ENCODE measurements at places on chromosomes 13 and 19. TPM values are rescaled to one million over a fixed set of nuclear protein-coding genes. Genes with fewer than 3 reads are reported as not detected.

DNA sequence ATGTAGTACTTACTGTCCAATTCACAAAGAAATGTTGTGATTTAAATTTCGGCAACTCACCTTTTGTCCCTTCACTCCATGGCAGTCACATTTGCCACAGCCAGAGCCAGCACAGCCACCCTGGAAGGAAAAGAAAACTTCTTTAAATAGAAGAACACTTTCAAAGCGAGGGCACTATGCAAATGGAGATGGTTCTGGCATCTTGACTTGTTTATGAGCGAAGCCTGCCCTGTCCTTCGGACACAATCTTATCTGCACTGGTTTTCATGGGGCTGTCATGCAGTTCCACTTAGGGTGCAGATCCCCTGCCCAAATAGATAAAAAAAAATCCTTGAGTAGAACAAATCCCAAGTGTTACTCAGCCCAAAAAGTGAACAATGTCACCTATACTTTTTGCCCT, 64.3 kb downstream of the COL4A1 start:
- no peaks in the 10 kb centered on the region for H3K36me3 ChIP-seq
- no peak for DNase-seq
- H3K4me3 ChIP-seq: no peak overlapping the region

DNA sequence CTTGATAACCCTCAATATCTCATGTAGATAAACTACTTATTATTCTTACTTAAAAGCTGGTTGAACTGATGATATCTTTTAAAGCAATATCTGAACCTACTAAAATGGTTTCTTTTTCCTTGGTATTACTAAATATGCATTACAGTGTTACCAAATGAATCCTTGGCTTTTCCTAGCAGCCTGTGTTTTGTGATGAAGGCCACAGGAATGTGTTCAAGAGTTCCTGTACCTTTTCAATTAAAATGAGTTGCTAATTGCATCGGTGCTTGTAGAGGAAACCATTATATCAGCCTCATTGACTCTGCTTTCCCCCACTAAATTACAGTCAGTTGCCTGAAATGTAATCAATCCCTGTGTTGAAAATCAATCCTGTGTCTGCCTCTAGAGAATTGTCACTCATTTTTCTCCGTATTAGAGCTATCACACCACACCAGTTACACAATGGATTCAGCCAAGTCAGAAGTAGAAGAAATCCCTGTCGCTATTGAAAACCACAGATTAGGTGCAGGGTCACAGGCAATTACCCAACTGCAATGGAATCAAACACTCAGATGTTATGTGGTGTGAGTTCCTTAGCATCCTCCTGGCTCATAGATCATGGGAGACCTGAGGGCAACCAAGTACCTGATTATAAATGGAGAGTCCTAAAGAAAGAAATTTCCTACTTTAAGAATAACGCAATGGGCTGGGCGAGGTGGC, 13.3 kb downstream of the FAM216B start:
- no peak for DNase-seq
- no peaks in the 10 kb centered on the region for H3K4me1 ChIP-seq
- H3K36me3 ChIP-seq: no peaks in the 10 kb centered on the region
- H3K27me3 ChIP-seq: no peaks in the 10 kb centered on the region
- no peak overlapping the region for H3K27ac ChIP-seq

GRCh38 chr19:34838248-34838647, 65.2 kb upstream of the ZNF599 start:
- peak overlapping the region; percentile 77 for H3K27ac ChIP-seq
- no peak overlapping the region for H3K4me3 ChIP-seq
- no peaks in the 10 kb centered on the region for H3K27me3 ChIP-seq
- H3K36me3 ChIP-seq: no peaks in the 10 kb centered on the region
- no peak for DNase-seq

DNA sequence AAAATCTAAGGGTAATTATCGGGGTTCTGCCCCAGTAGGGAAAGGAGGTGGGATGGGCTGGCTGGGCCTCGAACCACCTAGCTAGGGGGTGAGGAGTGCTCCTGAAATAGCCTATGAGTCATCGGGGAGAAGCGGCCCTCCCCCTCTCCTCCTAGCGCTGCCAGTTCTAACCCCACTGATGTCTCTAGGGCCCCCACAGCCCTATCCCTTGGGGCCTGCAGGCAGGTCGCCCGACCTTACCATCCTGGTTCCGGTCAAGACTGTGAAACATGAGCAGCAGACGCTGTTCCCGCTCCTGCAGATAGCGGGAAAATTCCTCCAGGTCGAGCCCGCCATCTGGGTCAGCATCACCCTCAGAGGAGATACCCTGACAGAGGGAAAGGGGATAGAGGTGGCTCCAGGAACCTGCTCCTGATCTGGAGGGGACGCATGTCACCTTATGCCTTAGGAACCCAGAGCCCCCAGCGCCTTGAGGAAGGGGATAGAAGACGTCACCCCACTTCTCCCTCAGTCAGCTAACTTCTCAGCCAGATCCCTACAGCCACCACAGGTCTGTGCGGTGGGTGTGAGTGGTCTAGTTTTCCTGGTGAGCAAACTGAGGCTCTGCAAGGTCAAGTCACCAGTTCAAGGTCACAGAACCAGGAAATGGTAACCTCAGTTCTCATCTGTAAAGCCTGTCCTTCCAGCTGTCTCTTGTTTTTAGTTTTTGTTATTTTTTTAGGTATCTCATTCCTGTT, 1.5 kb downstream of the SLC25A23 start:
- peaks cover 4% of the 10 kb centered on the region for H3K4me1 ChIP-seq
- peaks cover 9% of the 10 kb centered on the region for H3K36me3 ChIP-seq
- no peaks in the 10 kb centered on the region for H3K27me3 ChIP-seq
- no peak for DNase-seq

DNA sequence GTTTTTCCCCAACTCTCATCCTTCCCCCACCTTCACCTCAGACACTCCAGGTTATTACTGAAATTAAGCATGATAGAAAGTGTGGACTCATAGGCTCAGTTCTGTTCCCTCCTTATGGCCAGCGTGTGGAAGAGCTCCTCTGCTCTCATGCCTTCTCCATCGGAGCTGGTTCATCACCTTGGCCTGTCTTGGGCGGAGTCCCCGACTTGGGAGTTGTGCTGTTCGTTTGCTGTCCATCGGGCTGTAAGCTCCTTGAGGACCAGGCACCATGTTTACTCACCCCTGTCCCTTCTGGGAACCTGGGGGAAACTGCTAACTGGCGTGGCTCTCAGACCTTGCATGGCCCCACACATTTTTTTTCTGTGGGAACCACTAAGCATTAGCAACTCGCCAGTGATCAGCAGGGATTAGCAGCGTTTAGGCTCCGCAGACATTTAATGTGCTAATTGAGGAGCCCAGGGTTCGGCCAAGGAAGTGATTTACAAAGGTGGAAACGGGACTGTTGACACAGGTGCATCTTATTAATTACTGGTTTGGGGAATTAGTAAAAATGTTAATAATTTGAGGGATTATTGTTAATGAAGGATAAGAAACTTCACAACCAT, 123.8 kb downstream of the TM9SF2 start:
- no peak for DNase-seq
- no peak overlapping the region for H3K4me3 ChIP-seq
- H3K27me3 ChIP-seq: no peaks in the 10 kb centered on the region
- peaks cover 14% of the 10 kb centered on the region for H3K4me1 ChIP-seq

DNA sequence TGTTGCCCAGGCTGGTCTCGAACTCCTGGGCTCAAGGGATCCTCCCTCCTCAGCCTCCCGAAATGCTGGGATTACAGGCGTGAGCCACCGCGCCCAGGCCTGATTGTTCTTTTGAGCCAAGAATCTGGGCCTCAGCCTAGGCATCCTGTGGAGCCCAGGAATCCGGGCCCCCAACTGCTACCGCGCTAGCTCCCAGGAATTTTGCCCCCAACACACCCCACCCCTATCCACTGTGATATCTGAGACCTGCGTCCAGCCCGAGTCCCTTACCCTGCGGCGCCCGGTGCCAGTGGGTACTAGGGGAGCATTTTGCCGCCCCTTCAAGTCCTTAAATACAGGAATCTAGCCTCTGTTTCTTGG, 838 bp upstream of the MYADM start:
- no peak for DNase-seq
- H3K4me1 ChIP-seq: peaks cover 30% of the 10 kb centered on the region

DNA sequence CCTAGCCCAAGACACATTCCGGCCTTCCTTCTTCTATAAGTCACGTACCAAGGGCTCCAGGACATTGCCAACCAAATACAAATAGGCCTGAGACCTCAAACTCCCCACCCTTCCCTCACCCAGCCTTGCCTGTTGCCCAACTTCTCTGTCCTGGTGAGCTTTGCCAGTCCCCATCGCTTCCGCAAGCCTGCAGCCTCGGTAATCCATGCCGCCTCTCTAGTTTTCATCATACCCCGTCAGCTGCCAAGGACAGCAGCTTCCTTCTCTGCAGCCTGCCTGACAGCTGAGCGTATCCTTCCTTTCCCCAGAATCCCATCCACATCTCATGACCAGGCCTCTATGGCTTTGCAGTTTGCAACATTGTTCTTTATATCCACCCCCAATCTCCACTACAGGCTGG, 36.6 kb upstream of the POMP start:
- no peaks in the 10 kb centered on the region for H3K36me3 ChIP-seq
- DNase-seq: peak; percentile 66
- H3K27me3 ChIP-seq: no peaks in the 10 kb centered on the region

DNA sequence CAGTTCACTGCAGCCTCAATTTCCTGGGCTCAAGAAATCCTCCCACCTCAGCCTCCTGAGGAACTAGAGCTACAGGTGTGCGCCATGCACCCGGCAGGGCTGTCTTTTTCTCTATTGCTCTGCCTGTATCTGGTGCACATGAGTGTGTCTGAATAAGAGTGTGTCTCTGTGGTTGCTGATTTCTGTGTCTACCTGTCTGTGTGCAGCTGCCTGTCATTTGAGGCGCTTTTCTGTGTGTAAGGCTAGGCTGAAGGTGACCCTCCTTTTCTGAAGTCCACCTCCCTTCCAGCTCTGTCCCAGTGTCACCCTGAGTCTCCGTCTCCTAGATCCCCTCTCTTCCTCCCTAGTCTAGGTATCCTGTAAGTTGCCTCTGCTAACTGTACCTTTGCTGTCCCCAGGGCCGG, 1.5 kb upstream of the PRR12 start:
- peak overlapping the region; percentile 96 for H3K27ac ChIP-seq
- peaks cover 23% of the 10 kb centered on the region for H3K4me1 ChIP-seq
- H3K36me3 ChIP-seq: peaks cover 4% of the 10 kb centered on the region
- no peaks in the 10 kb centered on the region for H3K27me3 ChIP-seq
- peak overlapping the region; percentile 92 for H3K4me3 ChIP-seq

DNA sequence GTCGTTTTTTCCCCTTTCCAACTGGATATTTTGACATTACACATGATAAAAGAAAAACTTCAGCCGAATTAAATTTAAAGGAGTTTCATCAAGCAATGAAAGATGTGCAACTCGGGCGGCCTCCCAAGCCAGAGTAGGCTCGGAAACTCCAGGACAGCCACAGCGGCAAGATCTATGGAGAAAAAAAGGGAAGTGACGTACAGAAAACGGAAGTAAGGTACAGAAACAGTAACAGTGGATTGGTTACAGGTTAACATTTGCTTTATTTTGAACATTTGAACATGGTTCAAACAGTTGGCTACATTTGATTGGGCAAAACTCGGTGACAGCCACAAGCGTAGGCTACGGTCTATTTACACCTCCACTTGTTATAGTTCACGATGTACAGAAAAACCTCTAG, 30.5 kb upstream of the FAM124A start:
- no peaks in the 10 kb centered on the region for H3K27me3 ChIP-seq
- no peak for DNase-seq
- H3K4me1 ChIP-seq: no peaks in the 10 kb centered on the region
- no peak overlapping the region for H3K4me3 ChIP-seq
- no peaks in the 10 kb centered on the region for H3K36me3 ChIP-seq

GRCh38 chr19:3094601-3095440, 659 bp downstream of the GNA11 start:
- peak overlapping the region; percentile 98 for H3K27ac ChIP-seq
- peaks cover 47% of the 10 kb centered on the region for H3K4me1 ChIP-seq
- no peaks in the 10 kb centered on the region for H3K27me3 ChIP-seq
- peak overlapping the region; percentile 100 for H3K4me3 ChIP-seq
- H3K36me3 ChIP-seq: no peaks in the 10 kb centered on the region

GRCh38 chr19:11192957-11193939, 4.1 kb downstream of the KANK2 start:
- no peak for DNase-seq
- peaks cover 49% of the 10 kb centered on the region for H3K4me1 ChIP-seq
- peak overlapping the region; percentile 98 for H3K27ac ChIP-seq
- no peak overlapping the region for H3K4me3 ChIP-seq
- peaks cover 17% of the 10 kb centered on the region for H3K36me3 ChIP-seq
- H3K27me3 ChIP-seq: no peaks in the 10 kb centered on the region

GRCh38 chr13:29496241-29496712, 99.2 kb downstream of the SLC7A1 start:
- H3K27ac ChIP-seq: no peak overlapping the region
- no peak overlapping the region for H3K4me3 ChIP-seq
- peaks cover 16% of the 10 kb centered on the region for H3K4me1 ChIP-seq

DNA sequence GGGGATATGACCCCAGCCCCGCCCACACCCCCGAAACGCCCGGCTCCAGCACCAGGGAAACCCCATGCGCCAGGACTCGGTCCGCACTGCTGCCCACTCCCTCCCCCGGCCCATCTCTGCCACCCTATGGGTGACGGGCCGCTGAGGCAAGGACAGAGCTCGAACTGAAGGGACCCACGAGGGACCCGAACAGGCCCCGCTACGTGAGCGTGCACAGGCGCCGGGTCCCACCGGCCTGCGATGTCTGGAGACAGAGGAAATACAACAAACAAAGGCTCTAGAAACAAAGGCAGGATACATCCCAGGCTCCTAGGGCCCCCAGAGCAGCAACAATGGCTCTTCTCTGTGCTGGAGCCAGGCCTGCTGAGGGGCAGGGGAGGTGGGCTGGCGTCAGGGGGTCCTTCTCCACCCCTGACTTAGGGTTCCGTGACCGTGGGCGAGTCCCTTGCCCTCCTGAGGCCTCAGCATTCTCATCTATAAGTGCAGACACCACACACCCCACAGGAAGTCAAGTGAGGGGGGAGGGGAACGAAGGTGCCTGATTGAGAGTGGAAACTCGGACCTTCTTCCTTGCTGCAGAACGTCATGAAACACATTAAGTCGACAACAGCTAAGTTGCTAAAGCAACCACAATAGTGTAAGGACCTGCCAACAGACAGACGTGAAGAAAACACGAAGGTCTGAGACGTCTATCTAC, 3.1 kb downstream of the ABHD17A start:
- no peak for DNase-seq
- peak overlapping the region; percentile 97 for H3K27ac ChIP-seq
- H3K36me3 ChIP-seq: peaks cover 9% of the 10 kb centered on the region
- H3K4me1 ChIP-seq: peaks cover 43% of the 10 kb centered on the region

DNA sequence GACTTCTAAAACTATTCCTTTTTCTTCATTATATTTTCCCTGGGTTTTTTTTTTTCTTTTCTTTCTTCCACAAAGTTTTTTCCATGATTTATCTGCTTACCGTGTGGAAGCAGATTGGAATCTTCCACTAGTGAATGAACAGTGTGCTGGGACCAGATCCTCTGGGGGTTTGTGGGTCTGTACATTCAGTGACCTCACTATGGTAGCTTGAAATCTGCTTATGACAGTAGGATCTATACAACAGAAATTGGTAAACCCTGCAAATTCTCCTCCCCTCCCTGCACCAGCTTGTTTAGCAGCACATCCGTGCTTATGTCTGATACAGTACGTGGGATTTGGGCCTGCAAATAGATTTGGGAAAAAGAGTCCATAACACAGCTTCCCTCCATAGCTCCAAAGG, 26.0 kb upstream of the MAB21L1 start:
- no peak overlapping the region for H3K27ac ChIP-seq
- no peak for DNase-seq
- no peak overlapping the region for H3K4me3 ChIP-seq
- no peaks in the 10 kb centered on the region for H3K36me3 ChIP-seq
- no peaks in the 10 kb centered on the region for H3K27me3 ChIP-seq
- no peaks in the 10 kb centered on the region for H3K4me1 ChIP-seq

SLC25A30 gene
- total RNA-seq: 117 TPM

ERICH6B gene
- total RNA-seq: not detected

FUT1 gene
- 2.4 TPM for total RNA-seq

Measured in heart left ventricle (tissue), 16 donors.